ENCODE measurements at places on chromosomes 7 and 10. TPM values are rescaled to one million over a fixed set of nuclear protein-coding genes. Genes with fewer than 3 reads are reported as not detected.

DNA sequence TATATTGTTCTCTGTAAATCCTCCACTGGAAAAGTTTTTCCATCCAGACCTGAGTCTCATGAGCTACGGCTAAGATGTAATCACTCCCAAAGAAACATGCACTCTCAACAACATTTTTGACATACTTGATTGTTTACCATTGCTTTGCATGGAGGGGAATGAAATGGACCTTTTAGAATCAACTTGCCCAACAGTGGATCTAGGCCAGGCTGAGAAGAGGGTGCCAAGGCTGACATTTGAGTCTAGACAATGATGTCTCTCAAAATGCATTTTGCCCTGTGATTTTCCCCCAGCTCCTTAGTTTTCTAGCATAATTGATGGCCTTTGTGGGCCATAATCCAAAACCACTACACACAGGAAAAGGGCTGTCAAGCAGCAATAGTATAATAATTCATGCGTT lies 297.9 kb upstream of the KLF6 start:
- no peak for DNase-seq

CEP55 gene
- total RNA-seq: 0.40 TPM

ANKRD1 gene
- 1,326 TPM for total RNA-seq

- no peak for DNase-seq
Observed at GRCh38 chr10:21363731-21364104, 161.8 kb downstream of the SKIDA1 start.

TSPAN13 gene
- 18.1 TPM for total RNA-seq

SPDYE16 gene
- total RNA-seq: not detected
